ENCODE measurements at places on chromosomes 7 and 10. TPM values are rescaled to one million over a fixed set of nuclear protein-coding genes. Genes with fewer than 3 reads are reported as not detected.

The SERPINE1 gene
- total RNA-seq, result 0.42 TPM

The SORCS1 gene
- total RNA-seq, result not detected

The IFIT2 gene
- total RNA-seq, result 0.37 TPM

The ACBD7 gene
- 15.0 TPM for total RNA-seq

The TSPAN15 gene
- total RNA-seq, result 4.0 TPM

The AGR2 gene
- total RNA-seq, result not detected

The SPAG6 gene
- not detected for total RNA-seq

The PON3 gene
- not detected for total RNA-seq

The IL6 gene
- not detected for total RNA-seq

The GBX1 gene
- not detected for total RNA-seq

The CD36 gene
- total RNA-seq, result not detected

The HABP2 gene
- not detected for total RNA-seq

The ADCYAP1R1 gene
- not detected for total RNA-seq

The PTPRN2 gene
- total RNA-seq, result 0.35 TPM

The TFR2 gene
- total RNA-seq, result 25.0 TPM

The SDK1 gene
- total RNA-seq, result 0.36 TPM

The C10orf62 gene
- not detected for total RNA-seq

The EIF5AL1 gene
- 1.5 TPM for total RNA-seq

The MYO1G gene
- total RNA-seq, result 87.3 TPM

The DYDC2 gene
- not detected for total RNA-seq

The ACSM6 gene
- not detected for total RNA-seq

The HSPA12A gene
- 3.3 TPM for total RNA-seq

The NAT16 gene
- not detected for total RNA-seq

The GPC2 gene
- total RNA-seq, result 23.2 TPM

The SPDYE8 gene
- total RNA-seq, result not detected

The FZD1 gene
- 1.3 TPM for total RNA-seq

The PON1 gene
- total RNA-seq, result not detected

The ZNF853 gene
- total RNA-seq, result 0.48 TPM

The CCL26 gene
- total RNA-seq, result not detected

The PRKCQ gene
- 4.2 TPM for total RNA-seq

The CDH23 gene
- total RNA-seq, result 8.1 TPM

The PPP1R17 gene
- total RNA-seq, result not detected

The GCK gene
- not detected for total RNA-seq

The CHN2 gene
- total RNA-seq, result not detected

The TMEM184A gene
- total RNA-seq, result not detected

The DNTT gene
- total RNA-seq, result 0.18 TPM

The DKK1 gene
- total RNA-seq, result not detected

The VSIR gene
- total RNA-seq, result 9.0 TPM

The NODAL gene
- total RNA-seq, result not detected

The IFIT3 gene
- 0.17 TPM for total RNA-seq

The ITGB8 gene
- total RNA-seq, result not detected

The EPHA1 gene
- total RNA-seq, result not detected

The SLF2 gene
- total RNA-seq, result 52.3 TPM

The SLC16A9 gene
- total RNA-seq, result not detected

The HNRNPH3 gene
- 261 TPM for total RNA-seq

The EFCAB10 gene
- not detected for total RNA-seq

All from OCI-LY7 (cell line).